Lung (tissue), 17 donors: ENCODE measurements at places on chromosomes 5 and 9. TPM values are rescaled to one million over a fixed set of nuclear protein-coding genes. Genes with fewer than 3 reads are reported as not detected.

Gene ACOT12
- not detected for total RNA-seq

Gene SMARCA2
- total RNA-seq: 126 TPM

Gene DNAI1
- total RNA-seq: 26.2 TPM

Gene WDR31
- 6.2 TPM for total RNA-seq

Gene NUTM2G
- not detected for total RNA-seq

Gene ALG2
- total RNA-seq: 32.8 TPM

Gene ESM1
- total RNA-seq: 3.8 TPM

Gene MLANA
- not detected for total RNA-seq

Gene IFNB1
- not detected for total RNA-seq

Gene FOXD4L3
- total RNA-seq: not detected

Gene CER1
- not detected for total RNA-seq

Gene SEMA4D
- 61.5 TPM for total RNA-seq

Gene ABCA2
- 39.0 TPM for total RNA-seq

Gene ERGIC1
- 62.2 TPM for total RNA-seq

Gene NTNG2
- total RNA-seq: 2.2 TPM

Gene GRIN1
- total RNA-seq: 0.06 TPM

Gene BARHL1
- not detected for total RNA-seq

Gene KIF12
- total RNA-seq: 4.8 TPM

Gene DIPK1B
- 26.7 TPM for total RNA-seq
